ENCODE measurements at places on chromosomes 2 and 18.

DNA sequence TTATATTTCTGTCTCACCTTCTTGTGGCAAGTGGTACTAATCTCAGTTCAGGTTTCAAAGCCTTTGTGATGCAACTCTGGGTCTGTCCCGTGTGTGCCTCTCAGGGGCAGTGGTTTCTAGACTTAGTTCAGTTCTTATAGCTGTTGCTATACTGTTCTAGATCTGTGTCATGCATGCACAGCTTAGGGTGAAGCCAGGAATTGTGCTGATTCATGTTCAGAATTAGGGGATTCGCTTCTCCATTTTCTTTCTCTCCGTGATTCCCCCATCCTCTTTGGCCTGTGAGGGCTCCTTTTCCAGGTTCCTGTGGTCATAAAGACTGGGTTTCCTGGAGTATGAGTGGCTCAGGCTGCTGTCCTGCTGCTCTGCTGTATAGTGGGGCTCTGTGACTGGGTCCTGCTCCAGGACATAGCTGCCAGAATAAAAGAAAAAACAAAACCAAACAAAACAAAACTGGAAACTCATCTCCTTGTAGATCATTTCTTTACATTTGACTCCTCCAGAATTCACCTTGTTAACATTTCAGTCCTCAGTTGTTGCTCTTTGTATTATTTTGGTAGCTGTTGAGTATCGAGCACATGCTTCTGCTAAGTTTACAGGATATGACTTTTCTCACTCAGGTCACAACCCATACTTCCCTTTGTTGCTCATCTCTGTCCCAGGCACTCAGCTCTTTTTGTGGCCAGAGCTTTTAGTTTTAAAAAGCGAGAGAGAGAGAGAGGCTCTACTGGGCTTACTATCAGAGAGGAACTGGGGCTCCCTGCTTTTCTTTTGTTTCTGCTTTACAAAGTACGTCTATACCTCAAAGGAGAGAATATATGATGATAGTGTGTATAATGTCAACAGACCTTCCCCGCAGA lies 34.2 kb downstream of the CERS6 start:
- DNase-seq: no peak

- DNase-seq: no peak
Observed at GRCh38 chr2:236341721-236342120, 77.5 kb upstream of the ASB18 start.

GRCh38 chr2:13638181-13638580 lies 921.4 kb downstream of the TRIB2 start:
- DNase-seq: no peak

- no peak for DNase-seq
Observed at GRCh38 chr18:62776024-62776570, 60.8 kb downstream of the PHLPP1 start.

DNA sequence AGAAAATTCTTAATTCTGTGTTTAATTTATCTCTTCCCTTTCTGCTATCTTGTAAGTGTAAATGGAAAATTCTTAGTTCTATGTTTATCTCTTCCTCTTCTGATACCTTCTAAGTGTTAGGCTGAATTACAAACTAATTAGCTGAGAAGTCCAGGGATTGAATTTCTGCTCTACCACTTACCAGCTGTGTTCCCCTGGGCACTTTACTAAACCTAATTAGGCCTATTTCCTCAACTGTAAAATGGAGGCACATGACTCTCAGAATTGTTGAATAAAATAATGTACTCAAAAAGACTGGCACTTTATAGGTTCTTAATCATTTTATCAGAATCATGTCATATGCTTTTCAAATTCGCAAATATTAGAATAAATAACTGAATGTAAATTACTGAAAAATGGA lies 146.3 kb downstream of the MAP2 start:
- no peak for DNase-seq

- no peak for DNase-seq
Observed at GRCh38 chr18:76573325-76574025, 78.4 kb upstream of the ZNF516 start.

DNA sequence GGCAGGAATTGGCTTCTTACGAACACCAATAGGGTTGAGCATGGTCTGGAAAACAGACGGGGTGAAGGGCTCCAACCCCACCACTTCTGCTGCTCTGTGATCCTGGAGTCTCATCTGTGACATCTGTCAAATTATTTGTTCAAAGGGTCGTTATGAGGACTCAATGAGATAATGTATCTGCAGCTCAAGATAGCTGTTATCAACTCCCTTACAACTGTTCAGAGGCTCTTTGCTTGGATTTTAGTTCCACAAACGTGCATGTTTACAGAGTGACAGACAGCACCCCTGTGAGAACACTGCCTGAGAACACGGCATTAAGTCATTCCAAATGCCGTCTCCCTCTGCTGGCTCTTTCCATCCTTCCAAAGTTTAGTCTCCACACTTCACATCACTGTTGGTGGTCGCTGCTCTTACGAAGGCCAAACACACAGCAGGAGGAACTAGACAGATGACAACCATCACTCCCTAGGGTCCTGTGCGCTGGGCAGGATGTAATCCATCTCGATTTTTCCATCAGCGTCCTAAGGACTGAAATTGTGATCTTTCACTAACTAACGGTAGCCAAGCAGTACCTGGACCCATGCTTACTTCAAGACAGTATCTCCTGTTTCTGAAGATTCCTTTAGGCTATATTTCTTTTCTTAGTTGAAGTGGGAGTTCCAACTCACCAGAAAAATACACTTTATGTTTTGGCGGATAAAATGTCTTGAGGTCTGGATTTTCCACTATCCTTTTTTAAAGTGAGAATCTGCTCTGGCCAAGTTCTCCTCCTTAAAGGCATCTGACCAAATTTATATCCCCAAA lies 220.3 kb downstream of the ANAPC1 start:
- DNase-seq: no peak

DNA sequence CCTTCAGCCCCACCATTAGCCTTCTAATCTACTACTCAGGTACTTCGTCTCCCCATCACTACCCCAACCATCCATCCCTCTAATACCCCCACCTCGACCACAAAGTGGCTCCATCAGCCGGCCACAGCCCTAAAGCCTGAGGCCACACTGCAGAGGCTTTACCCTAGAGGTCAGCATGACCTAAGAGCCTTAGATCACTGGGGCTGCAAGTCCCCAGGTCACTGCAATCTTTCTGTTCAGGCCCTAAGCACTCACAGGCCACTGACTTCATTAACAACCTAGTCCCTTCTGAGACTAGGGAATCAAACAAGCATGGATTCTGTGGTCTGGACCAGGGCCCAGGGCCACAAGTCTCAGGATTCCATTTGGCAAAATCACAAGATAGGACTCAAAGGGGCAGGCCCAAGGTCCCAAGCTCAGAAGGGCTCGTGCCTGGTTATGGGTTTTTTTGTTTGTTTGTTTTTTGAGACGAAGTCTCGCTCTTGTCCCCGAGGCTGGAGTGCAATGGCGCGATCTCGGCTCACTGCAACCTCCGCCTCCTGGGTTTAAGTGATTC lies 37.0 kb upstream of the PKDCC start:
- DNase-seq: no peak

GRCh38 chr2:207394812-207395534 lies 134.8 kb upstream of the CREB1 start:
- DNase-seq: no peak

DNA sequence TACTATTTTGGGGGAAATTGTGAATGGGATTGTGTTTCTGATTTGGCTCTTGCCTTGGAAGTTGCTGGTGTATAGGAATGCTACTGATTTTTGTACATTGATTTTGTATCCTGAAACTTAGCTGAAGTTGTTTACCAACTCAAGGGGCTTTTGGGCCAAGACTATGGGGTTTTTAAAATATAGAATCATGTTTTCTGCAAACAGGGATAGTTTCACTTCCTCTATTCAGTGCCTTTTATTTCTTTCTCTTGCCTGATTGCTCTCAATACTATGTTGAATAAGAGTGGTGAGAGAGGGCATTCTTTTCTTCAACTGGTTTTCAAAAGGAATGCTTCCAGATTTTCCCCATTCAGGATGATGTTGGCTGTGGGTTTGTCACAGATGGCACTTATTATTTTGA lies 1383.8 kb upstream of the ACVR2A start:
- DNase-seq: no peak

GRCh38 chr2:168700615-168701245 lies 101.7 kb upstream of the NOSTRIN start:
- DNase-seq: no peak

GRCh38 chr2:219210886-219211362 lies 4.3 kb downstream of the ZFAND2B start:
- no peak for DNase-seq

GRCh38 chr2:24317491-24317920 lies 42.8 kb downstream of the ITSN2 start:
- DNase-seq: no peak

- no peak for DNase-seq
Observed at GRCh38 chr18:3874125-3874524, 424.2 kb downstream of the TGIF1 start.

DNA sequence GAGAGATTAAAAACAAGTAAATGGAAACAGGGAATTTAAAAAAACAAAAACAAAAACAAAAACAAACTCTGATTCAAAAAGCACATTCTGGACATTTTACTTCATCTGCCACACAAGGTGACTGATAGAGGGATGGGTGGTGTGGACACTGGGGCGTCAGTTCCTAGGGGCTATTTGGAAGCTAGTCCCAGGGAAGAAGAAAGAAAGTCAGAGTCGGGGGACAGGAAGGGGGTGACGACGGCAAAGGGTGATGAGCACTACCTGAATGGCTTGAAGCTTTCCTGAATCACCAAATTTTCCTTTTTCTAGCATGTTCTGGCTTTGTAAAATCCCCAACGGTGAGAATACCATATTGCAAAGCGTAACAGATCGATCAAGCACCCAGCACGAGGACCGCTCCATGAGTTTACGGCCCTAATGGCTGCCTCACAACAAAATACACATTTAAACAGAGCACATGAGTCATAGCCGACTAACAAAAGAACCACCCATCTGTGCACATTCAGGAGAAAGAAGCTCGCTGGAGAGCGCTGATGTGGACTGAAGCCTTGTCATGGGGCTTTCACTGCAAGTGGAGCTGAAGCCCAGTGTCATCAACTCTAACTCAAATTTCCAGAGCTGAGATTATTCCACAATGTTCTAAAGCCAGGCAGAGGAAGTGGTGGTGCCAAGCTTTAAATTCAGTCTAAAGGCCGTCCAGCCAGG lies 178.9 kb downstream of the LNPK start:
- no peak for DNase-seq

- no peak for DNase-seq
Observed at GRCh38 chr18:13076886-13077285, 85.7 kb downstream of the CEP192 start.

- no peak for DNase-seq
Observed at GRCh38 chr2:96342085-96342484, 6.5 kb downstream of the NCAPH start.

GRCh38 chr2:193371200-193371599 lies 1176.5 kb upstream of the TMEFF2 start:
- no peak for DNase-seq

GRCh38 chr18:74110976-74111375 lies 36.7 kb downstream of the FBXO15 start:
- DNase-seq: no peak

DNA sequence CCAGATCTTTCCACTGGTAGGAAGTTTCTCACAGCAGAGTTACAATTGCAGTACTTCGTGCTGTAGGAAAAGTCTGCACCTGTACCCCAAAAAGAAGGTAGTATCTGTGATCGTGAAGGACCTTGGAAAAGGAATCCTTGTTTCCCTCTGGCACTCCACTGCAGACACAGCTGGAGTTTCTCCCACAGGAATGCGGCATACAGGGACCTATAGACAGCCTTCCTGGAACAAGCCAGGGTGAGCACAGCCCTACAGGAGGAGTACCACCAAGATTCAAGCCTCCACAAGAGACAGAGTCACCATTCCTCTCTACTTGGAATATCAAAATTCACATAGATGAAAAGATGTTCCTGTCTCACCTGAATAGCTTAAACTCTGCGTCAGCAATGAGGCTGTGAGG lies 372.4 kb downstream of the CMPK2 start:
- no peak for DNase-seq

- DNase-seq: no peak
Observed at GRCh38 chr2:40403233-40403836, 48.6 kb downstream of the SLC8A1 start.

DNA sequence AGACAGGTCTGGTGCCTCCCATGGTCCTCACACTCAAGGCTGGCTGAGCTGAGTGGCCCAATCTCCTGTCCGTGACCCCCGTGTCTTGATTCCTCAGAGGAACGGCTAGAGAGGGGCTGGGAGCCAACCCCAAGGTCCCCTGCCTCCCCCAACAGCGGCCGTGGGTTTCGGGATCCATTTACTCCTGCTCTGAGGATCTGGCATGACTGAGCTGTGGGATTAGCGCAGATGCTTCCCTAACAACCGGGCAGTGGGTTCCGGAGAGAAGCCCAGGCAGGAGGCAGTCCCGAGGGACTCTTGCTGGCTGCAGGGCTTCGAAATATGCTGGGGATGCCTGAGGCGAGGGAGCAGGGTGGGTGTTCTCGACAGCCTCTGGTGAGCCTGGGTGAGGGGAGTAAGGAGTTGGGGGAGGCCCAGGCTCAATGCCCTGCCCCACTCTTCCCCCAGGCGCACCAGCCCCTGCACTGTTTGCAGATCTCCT lies 18.9 kb downstream of the GPR35 start:
- DNase-seq: no peak
